Renal cortex interstitium (tissue), 15 donors: ENCODE measurements at places on chromosomes 6 and 20.

GRCh38 chr6:157991067-157991432 is 9.4 kb downstream of the SYNJ2 start:
- DNase-seq: no peak

DNA sequence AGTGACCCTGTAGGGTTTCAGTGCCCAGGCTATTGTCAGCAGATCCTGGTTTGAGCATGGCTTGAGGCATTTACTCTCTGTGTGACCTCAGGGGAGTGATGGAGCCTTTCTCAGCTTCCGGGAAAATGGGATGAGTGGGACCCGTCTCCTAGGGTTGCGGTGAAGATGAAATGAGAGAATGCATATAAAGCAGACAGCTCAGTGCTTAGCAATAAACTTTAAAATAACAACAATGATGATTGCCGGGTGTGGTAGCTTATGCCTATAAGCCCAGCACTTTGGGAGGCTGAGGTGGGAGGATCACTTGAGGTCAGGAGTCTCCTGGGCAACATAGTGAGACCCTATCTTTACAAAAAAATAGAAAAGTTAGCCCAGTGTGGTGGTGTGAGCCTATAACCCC is 106.0 kb upstream of the MTHFD1L start:
- no peak for DNase-seq

- DNase-seq: no peak
Measured at GRCh38 chr6:87808005-87808757, 106.1 kb upstream of the AKIRIN2 start.

GRCh38 chr6:74604279-74604678 is 601.6 kb downstream of the COL12A1 start:
- DNase-seq: no peak

- no peak for DNase-seq
Measured at GRCh38 chr6:132016396-132016795, 65.2 kb upstream of the CCN2 start.

- DNase-seq: no peak
Measured at GRCh38 chr6:31128093-31128676, 7.9 kb upstream of the CDSN start.

- DNase-seq: no peak
Measured at GRCh38 chr20:45489083-45489531, 19.6 kb downstream of the WFDC2 start.

GRCh38 chr20:11454966-11455799 is 462.5 kb upstream of the BTBD3 start:
- DNase-seq: no peak
